Colonic mucosa (tissue), 4 donors: ENCODE measurements at places on chromosomes 6 and 20. TPM values are rescaled to one million over a fixed set of nuclear protein-coding genes. Genes with fewer than 3 reads are reported as not detected.

KCNK16 gene
- total RNA-seq, result not detected

TTLL9 gene
- total RNA-seq, result not detected

PROKR2 gene
- not detected for total RNA-seq

OR2J3 gene
- total RNA-seq, result not detected

CD24 gene
- total RNA-seq, result 2,710 TPM

DNA sequence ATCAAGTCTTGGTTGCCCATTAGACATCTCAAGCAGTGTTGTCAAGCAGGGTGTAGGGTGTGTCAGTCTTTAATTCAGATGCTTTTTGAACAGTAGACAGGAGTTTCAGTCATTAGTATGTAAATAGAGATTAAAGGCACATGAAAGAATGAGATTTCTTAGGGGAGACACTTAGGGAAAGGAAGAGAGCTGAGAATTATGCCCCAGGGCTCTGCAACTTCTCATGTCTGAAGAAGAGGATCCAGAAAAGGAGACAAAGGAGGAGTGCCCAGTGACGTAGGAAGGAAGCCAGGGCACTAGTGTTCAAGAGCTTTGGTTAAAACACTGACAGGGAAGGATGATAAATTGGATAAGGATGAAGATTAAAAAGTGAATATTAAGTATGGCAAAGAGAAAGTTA is 569.7 kb downstream of the NKAIN2 start:
- DNase-seq, result no peak

DNA sequence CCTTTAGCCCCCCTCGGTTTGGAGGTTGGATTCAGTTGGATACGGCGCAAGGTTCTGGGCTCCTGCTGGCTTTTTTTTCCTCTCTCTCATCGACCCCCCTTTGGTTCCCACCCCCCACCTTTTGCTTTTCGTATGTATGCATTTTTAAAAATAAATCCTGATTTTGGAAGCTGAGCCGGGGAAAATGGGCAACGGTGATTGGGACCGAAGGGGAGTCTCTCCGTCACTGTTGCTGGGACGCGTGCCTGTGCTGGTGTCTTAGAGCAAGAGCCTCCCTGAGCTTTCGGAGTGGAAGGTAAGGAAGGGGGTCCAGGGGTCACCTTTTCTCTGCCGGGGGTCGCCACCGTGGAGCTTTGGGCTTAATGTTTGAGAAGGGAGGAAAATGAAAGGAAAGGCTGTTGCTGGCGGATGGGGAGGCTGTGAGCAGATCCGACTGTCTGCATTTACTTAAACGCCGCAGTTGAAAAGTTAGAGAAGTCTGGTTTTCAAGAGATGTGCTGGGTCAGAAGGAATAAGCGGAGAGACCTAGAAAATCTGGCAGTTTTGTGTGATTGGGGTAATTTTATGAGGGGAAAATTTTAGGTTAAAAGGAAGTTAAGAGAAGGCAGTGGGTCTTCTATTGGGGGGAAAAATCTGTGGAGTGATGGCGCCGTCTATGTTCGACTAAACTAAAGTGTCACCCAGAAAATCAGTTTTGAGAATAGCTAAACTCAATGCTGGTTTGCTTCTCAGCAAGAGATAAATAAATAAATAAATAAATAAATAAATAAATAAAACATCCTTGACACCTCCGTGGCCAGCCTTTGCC is 828 bp downstream of the ADGRB3 start:
- DNase-seq, result no peak

DNA sequence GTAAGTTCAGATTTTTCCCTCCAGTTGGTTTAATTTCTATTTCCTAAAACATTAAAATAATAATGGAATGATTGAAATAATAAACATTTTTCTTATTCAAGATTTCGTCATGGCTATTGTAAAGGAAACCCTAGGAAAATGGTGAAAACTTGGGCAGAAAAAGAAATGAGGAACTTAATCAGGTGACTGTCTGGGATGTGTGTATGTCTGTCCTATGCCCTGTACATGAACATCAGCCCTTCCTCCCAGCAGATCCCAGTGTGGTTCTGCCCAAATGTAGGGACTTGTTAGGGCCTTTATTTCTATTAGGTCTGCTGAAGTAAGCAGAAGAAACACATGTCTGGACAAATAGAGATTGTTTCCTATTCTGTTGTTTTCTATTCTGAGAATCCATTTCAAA is 13.1 kb downstream of the RIOK1 start:
- DNase-seq, result no peak

DNA sequence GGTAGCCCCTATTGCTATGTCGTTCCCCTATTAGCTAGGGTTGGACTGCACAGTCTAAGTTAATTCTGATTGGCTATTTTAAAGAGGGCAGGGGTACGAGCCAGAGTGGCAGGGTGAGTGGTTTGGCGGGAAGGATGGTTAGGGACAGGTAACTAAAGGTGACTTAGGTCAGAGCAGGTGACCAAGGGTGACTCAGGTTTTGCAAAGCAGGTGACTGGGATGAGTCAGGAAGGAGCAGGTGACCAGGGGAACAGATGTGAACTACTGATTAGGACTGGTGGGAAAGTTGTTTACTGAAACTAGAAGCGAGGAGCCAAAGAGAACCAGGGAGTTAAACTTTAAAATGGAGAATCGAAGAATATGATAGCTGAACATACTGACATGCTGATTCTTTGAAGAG is 295.2 kb downstream of the GJA1 start:
- no peak for DNase-seq

- DNase-seq, result no peak
Measured at GRCh38 chr6:155325700-155326516, 11.6 kb upstream of the TFB1M start.

DNA sequence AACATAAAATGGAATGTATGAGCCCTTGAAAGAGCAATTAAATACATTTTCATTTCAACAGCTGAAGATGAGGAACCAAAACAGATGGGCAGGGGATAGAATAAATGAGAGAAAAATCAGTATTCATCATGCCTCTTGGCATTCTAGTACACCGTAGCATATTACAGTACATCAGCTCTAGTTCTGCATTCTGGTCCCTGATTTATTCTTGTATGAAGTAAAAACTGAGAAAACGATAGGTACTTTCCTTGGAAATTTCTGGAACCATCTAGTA is 349.4 kb downstream of the ARHGAP18 start:
- DNase-seq, result no peak

DNA sequence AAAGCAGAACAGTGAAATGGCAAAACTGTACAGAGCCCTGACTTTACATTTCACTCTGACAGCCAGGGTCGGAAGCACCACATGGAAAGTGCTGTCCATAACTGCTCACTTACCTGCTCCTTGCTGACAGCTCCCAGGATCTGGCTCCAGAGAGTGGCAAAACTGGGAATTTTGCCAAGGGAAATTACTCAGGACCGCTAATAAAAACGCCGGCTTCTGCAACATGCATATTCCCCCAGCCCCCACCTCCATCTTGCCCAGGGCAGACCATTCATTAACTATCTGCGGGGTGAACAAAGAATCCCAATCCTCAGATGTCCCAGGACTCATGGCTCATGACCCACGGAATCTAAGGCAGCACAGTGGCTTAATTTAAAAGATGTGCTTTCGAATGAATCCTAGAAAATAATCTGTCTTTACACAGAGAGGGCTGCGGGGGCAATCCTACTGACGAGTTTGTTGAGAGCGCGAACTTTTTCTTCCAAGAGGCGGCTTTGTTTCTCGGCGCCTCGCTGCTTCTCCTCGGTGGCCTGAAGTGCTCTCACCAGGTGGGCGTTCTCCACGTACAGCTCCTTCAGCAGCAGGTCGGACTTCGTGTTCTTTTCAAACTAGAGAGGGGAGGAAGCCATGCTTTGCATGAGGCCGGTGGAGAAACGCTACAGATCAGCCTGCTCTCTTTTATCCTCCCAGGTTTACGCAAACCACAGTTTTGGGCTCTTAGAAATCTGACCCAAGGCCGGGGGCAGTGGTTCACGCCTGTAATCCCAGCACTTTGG is 45.8 kb downstream of the GINS1 start:
- no peak for DNase-seq
